ENCODE measurements at places on chromosomes 7 and 10. TPM values are rescaled to one million over a fixed set of nuclear protein-coding genes. Genes with fewer than 3 reads are reported as not detected.

SYCE1 gene
- not detected for total RNA-seq

ZNF316 gene
- total RNA-seq, result 15.5 TPM

- no peaks in the 10 kb centered on the region for H3K36me3 ChIP-seq
- H3K27me3 ChIP-seq, result no peaks in the 10 kb centered on the region
- no peak for DNase-seq
- no peak overlapping the region for H3K27ac ChIP-seq
- peak overlapping the region; percentile 94 for H3K4me3 ChIP-seq
- peaks cover 4% of the 10 kb centered on the region for H3K4me1 ChIP-seq
Measured at GRCh38 chr7:121874298-121874697, 1.3 kb downstream of the PTPRZ1 start.

DNA sequence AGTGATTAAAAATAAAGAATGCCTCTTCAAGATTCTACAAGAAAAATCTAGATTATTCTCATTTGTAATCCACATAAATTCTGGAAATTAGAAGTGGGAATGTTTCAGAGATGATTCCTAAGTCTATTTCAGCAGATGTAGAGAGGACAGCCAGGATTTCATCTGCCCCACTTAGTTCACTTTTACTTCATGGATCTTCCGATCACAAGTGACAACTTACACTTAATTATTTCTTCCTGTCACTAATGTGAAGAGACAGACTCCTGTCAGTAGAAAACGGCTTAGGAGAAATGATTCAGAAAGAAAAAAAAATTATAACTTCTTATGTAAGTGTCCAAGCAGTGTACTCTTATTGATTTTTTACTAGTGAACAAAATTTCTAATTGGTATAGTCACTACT is 368.2 kb upstream of the SMIM30 start:
- no peaks in the 10 kb centered on the region for H3K36me3 ChIP-seq
- DNase-seq, result no peak
- no peaks in the 10 kb centered on the region for H3K27me3 ChIP-seq
- H3K4me3 ChIP-seq, result no peak overlapping the region
- no peaks in the 10 kb centered on the region for H3K4me1 ChIP-seq

- H3K4me1 ChIP-seq, result no peaks in the 10 kb centered on the region
- no peak overlapping the region for H3K27ac ChIP-seq
- H3K27me3 ChIP-seq, result no peaks in the 10 kb centered on the region
- H3K36me3 ChIP-seq, result no peaks in the 10 kb centered on the region
- no peak overlapping the region for H3K4me3 ChIP-seq
Measured at GRCh38 chr7:66507764-66508296, 120.9 kb upstream of the KCTD7 start.

DNA sequence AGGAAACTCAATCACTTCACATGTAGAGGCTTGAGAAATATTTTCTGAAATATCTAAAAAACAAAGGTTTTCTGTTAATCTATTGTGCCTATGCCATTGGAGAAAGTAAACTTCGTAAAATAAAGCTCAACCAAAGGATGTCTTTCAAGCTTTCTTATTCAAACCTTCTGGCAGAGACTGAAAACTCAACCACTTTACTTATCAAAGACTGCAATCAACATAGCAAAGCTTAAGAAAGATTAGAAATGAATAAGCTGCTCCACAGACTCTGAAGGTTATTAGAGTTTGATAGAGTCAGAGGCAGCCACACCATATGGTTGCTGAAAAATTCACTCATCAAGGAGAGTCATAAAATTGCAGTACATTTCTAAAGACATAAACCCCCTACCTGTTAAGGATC is 245.8 kb upstream of the MEOX2 start:
- H3K4me3 ChIP-seq, result no peak overlapping the region
- no peak overlapping the region for H3K27ac ChIP-seq
- H3K36me3 ChIP-seq, result no peaks in the 10 kb centered on the region
- no peaks in the 10 kb centered on the region for H3K27me3 ChIP-seq
- no peaks in the 10 kb centered on the region for H3K4me1 ChIP-seq
- no peak for DNase-seq

- H3K4me1 ChIP-seq, result peaks cover 2% of the 10 kb centered on the region
- no peaks in the 10 kb centered on the region for H3K36me3 ChIP-seq
- peak; percentile 33 for DNase-seq
- no peak overlapping the region for H3K27ac ChIP-seq
- H3K27me3 ChIP-seq, result no peaks in the 10 kb centered on the region
- H3K4me3 ChIP-seq, result no peak overlapping the region
Measured at GRCh38 chr10:48525113-48525512, 79.8 kb downstream of the ARHGAP22 start.

GRCh38 chr7:28091190-28091589 is 89.4 kb downstream of the JAZF1 start:
- H3K4me1 ChIP-seq, result no peaks in the 10 kb centered on the region
- H3K27ac ChIP-seq, result no peak overlapping the region
- no peaks in the 10 kb centered on the region for H3K36me3 ChIP-seq
- H3K27me3 ChIP-seq, result no peaks in the 10 kb centered on the region

SH2D4B gene
- total RNA-seq, result 0.13 TPM

DNA sequence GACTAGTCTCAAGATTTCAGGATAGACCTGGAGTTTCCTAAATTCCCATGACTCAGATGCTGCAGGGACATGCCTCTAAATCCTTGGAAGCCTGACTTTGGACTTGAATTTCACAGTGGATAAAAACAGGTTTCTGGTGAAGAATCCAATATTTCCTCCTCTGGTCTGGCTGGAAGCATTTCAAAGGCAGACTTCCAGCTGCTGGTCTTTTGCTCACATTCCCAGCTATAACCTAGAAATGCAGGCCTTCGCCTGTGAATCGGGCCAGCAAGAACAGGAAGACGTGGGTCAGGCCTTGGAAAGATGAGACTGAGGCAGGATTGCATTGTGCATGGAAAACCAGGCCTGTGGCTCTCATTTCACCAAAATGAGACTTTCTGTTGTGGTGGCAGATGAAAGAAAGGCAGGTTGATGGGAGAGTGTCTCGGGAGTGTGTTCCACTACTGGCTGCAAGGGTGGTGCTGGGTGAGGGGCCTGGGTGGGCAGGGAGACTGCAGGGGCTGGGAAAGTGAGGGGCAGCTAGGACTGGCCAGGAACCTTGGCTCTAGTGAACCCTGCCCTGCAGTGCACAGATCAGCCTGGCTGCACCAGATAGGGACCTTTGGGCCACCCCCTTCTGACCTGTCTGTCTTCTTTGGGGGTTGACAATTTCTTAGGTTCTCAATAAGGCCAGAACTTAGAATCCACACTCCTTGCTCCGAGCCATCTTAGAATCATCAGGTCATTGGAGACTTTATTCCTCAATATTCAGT is 488.8 kb upstream of the MKI67 start:
- no peaks in the 10 kb centered on the region for H3K36me3 ChIP-seq
- H3K27me3 ChIP-seq, result no peaks in the 10 kb centered on the region
- H3K27ac ChIP-seq, result no peak overlapping the region
- no peaks in the 10 kb centered on the region for H3K4me1 ChIP-seq
- no peak for DNase-seq

GJD4 gene
- not detected for total RNA-seq

ABCB1 gene
- total RNA-seq, result 0.88 TPM

- DNase-seq, result no peak
- H3K4me3 ChIP-seq, result no peak overlapping the region
- H3K36me3 ChIP-seq, result no peaks in the 10 kb centered on the region
- 0 out of 2 replicates have a peak, but pooled peaks cover 2% of the 10 kb centered on the region for H3K4me1 ChIP-seq
Measured at GRCh38 chr10:103153302-103154197, 39.5 kb downstream of the NT5C2 start.

DNA sequence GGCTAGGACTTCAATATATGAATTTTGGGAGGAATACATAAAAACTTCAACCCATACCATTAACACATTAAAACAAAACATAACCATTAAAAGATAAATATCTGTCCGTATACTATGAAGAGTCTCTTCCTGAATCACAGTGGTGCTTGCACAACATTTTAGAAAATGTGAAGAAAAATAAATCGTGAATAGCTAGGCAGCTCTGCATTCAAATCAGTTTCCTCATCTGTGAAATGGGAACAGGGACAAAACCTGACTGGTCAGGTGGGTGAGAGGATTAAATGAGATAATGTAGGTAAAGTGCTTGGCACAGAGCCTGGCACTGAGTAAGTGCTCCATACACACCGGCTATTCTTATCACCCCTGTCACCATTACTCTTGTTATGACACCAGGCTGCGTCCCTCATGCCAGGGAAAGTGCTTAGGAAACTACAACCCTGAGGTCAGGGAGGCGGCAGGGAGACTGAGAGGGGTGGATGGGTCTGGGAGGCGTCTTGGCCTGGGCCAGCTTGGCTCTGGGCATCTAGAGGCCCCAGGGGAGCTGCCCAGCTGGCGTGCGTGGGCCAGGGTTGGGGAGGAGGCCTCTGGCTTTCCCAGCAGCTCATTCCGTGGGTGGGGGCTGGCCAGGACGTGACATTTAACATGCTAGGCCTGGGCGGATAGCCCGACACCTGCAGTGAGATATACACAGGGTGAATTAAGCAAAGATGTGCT is 78.3 kb downstream of the SH3PXD2A start:
- no peaks in the 10 kb centered on the region for H3K36me3 ChIP-seq
- no peak overlapping the region for H3K4me3 ChIP-seq
- no peak overlapping the region for H3K27ac ChIP-seq
- DNase-seq, result no peak

GRCh38 chr10:133115976-133116375 is 28.3 kb downstream of the ADGRA1 start:
- no peaks in the 10 kb centered on the region for H3K27me3 ChIP-seq
- no peaks in the 10 kb centered on the region for H3K36me3 ChIP-seq
- H3K4me3 ChIP-seq, result no peak overlapping the region
- H3K27ac ChIP-seq, result no peak overlapping the region
- peaks cover 1% of the 10 kb centered on the region for H3K4me1 ChIP-seq
- DNase-seq, result no peak

- no peaks in the 10 kb centered on the region for H3K4me1 ChIP-seq
- no peaks in the 10 kb centered on the region for H3K27me3 ChIP-seq
- no peak overlapping the region for H3K27ac ChIP-seq
- H3K4me3 ChIP-seq, result no peak overlapping the region
- no peak for DNase-seq
Measured at GRCh38 chr7:112873831-112874553, 83.8 kb upstream of the TMEM168 start.

SRRM3 gene
- total RNA-seq, result 17.4 TPM

STK31 gene
- 0.32 TPM for total RNA-seq

DNA sequence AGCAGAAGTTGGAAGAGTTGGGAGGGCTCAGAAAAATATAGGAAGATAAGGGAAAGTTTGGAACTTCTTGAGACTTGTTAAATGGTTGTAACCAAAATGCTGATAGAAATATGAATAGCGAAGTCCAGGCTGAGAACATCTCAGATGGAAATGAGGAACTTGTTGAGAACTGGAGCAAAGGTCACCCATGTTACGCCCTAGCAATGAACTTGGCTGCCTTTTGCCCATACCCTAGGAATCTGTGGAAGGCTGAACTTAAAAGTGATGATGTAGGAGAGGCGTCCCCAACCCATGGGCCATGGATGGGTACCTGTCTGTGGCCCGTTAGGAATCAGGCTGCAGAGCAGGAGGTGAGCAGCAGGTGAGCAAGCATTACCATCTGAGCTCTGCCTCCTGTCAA is 347.8 kb downstream of the ARL4A start:
- H3K36me3 ChIP-seq, result no peaks in the 10 kb centered on the region
- H3K4me1 ChIP-seq, result no peaks in the 10 kb centered on the region
- DNase-seq, result no peak
- no peak overlapping the region for H3K4me3 ChIP-seq

- no peaks in the 10 kb centered on the region for H3K36me3 ChIP-seq
- H3K27ac ChIP-seq, result peak within 1 kb of the TSS; percentile 99
- peak within 1 kb of the TSS; percentile 99 for H3K4me3 ChIP-seq
Measured at GRCh38 chr10:68332259-68333057, at the start of gene PBLD. Gene PBLD (minus strand): TSS chr10:68332928. CDS start chr10:68306844, 26,084 bp downstream.

DNA sequence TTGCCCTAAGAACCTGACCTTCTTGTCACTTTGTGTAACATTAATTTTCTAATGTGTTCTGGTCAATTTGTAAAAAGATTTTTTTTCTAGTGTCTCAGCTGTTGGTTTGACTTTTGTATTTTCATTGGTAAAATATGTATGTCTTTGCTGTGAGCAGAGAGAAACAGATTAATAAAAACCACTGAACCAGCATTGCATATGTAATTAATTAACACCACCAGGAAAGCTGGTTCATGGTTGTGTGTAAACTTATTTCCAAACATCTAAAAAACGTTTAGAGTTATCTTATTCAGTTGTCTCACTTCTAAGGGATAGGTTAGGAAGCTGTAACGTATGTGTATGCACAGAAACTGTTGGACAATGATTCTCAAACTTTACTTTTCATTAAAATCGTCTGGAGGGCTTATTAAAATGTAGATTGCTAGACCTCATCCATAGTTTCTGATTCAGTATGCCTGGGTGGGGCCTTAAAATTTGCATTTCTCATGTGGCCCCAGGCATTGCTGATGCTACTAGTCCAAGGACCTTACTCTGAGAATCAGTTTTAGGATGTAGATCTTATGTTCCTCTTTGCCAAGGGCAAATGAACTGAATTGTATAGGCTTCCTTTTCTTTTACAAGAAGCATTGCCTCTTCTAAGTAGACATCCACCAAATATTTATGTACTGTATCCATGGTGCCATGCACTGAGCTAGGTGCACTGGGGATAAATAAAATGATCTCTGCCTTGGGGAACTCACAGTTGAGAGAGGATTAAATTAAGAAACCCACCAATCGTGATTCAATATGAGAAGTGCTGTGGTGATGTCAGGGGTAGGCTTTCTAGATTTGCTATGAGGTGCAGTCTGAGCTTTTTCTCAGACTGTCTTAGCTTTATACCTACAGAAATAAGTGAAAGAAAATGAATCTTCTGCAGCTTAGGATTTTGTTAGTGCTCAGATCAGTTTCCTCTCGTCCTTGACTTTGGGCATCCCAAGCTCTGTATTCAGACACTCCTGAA is 98.7 kb downstream of the AUTS2 start:
- no peak overlapping the region for H3K4me3 ChIP-seq
- no peaks in the 10 kb centered on the region for H3K36me3 ChIP-seq
- H3K27me3 ChIP-seq, result no peaks in the 10 kb centered on the region
- no peaks in the 10 kb centered on the region for H3K4me1 ChIP-seq
- DNase-seq, result no peak

Data from H1 (cell line).